ENCODE measurements at places on chromosomes 16 and 17. TPM values are rescaled to one million over a fixed set of nuclear protein-coding genes. Genes with fewer than 3 reads are reported as not detected.

The GP1BA gene
- 0.22 TPM for total RNA-seq

The ENPP7 gene
- not detected for total RNA-seq

DNA sequence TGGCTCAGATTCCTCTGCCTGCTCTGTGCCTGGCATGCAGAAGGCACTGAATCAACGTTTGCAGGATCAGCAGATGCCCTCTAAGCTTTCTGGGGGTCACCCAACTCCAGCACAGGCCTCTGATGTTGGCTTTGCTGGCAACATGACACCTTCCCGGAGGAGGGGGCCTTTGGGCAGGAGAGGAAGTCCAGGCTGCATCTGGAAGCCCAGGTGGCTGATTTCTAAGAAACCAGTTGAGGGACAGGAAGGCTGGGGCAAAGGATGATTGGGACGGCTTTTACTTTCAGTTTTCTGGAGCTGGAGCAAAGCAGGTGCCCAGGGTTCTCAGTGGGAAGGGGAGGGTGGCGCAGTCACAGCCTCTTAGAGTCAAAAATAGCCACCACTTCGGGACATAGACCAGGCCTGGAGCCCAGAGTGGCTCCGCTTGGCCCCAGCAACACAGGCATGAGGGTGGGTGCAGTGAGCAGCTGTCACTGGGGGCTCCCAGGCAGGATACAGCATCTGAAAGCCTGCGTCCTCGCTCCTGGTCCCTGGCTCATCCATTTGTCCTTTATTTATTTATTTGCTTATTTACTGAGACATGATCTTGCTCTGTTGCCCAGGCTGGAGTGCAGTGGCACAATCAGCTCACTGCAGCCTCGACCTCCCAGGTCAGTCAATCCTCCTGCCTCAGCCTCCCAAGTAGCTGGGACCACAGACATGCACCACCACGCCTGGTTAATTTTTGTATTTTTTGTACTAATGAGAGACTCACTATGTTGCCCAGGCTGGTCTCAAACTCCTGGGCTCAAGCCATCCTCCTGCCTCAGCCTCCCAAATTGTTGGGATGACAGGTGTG lies 15.1 kb downstream of the SOCS1 start:
- peak overlapping the region; percentile 50 for H3K4me3 ChIP-seq
- peaks cover 7% of the 10 kb centered on the region for H3K4me1 ChIP-seq
- peak; percentile 51 for DNase-seq
- H3K36me3 ChIP-seq: no peaks in the 10 kb centered on the region
- H3K27ac ChIP-seq: peak overlapping the region; percentile 86
- no peaks in the 10 kb centered on the region for H3K27me3 ChIP-seq

- peak overlapping the region; percentile 5 for H3K27ac ChIP-seq
- peaks cover 42% of the 10 kb centered on the region for H3K36me3 ChIP-seq
- DNase-seq: peak; percentile 71
- H3K4me1 ChIP-seq: peaks cover 16% of the 10 kb centered on the region
- no peak overlapping the region for H3K4me3 ChIP-seq
- H3K27me3 ChIP-seq: no peaks in the 10 kb centered on the region
Measured at GRCh38 chr16:29848420-29849297, 14.4 kb downstream of the CDIPT start.
